GM06990 (cell line): ENCODE measurements at places on chromosomes 6 and 20.
A peak's percentile ranks its signal among the peaks of the same experiment; 100 is the strongest.

GRCh38 chr6:30411515-30412207, 66.7 kb downstream of the RPP21 start:
- DNase-seq = peak; percentile 14

- no peak for DNase-seq
Observed at GRCh38 chr20:9311132-9311531, 203.3 kb upstream of the LAMP5 start.

DNA sequence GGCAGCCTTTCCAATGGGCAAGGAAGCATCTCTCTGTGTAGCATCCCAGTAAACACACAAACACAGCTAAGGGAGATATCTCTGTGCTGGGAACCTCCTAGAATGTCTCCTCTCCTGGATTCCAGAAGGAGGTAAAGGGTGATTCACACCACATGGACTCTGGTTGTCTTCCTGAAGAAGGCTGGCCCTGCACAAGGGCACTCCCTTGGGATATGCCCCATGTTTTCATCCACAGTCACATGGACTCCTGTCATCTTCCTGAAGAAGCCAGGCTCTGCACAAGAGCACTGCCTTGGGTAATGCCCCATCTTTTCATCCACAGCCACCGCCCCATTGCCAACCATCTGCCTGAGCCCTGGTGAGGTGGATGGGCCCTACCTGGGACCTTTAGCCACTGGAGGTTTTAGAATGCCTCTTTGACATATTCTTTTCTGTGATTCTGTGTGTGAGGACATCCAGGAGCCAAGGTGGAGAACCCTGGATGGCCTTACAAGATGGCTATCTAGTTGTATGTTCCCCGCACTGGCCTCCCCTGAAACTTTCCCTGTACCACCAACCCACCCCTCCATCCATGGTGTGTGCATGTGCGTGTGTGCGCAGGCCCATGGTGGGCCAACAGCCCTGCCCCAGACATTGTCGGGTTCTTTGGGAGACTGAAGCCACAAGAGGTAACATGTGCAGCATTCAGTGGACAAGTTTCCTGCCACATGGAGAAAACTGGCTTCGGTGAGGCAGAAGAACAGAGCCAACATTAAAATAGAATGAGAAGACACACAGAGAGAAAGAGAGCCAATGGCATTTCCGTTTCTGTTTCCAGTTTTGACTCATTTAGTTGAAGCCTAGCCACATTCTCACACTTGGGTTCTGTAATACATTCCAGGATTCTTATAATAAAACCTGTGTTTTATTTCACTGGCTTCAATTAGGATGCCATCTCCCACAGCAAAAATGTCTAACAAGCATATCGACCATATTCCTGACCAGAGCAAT, 110.2 kb upstream of the CST7 start:
- DNase-seq = peak; percentile 66

DNA sequence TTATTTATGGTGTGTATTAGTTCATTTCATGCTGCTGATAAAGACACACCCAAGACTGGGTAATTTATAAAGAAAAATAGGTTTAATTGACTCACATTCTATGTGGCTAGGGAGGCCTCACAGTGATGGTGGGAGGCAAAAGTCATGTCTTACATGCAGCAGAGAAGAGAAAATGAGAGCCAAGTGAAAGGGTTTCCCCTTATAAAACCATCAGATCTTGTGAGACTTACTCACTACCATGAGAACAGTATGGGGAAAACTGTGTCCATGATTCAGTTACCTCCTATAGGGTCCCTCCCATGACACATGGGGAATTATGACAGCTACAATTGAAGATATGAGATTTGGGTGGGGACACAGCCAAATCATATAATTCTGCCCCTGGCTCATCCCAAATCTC, 150.0 kb upstream of the AHI1 start:
- DNase-seq = no peak

DNA sequence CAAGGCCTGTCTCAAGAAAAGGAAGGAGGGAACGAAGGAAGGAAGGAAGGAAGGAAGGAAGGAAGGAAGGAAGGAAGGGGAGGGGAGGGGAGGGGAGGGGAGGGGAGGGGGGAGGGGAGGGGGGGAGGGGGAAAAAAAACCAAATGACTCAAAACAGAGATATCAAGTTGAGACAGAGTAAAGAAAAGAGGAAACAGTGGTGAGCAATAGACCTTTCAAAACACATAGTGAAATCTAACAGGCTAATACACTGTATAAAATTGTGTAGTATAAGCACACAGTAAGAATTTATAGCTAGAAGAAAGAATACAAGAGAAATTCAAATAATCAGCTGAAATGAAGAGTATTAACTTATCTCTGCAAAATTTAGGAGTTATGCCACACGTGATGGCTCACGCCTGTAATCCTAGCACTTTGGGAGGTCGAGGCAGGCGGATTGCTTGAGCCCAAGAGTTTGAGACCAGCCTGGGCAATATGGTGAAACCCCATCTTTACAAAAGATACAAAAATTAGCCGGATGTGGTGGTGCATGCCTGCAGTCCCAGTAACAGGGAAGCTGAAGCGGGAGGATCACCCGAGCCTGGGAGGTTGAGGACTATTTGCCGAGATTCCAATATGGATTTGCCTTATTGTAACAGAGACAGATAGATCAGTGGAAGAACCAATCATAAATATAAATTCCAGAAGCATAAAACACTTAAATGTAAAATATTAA, 123.2 kb downstream of the PRND start:
- no peak for DNase-seq

GRCh38 chr20:13717631-13718044, 67.1 kb downstream of the ESF1 start:
- DNase-seq = peak; percentile 78
